ENCODE measurements at places on chromosomes 5 and 9.

DNA sequence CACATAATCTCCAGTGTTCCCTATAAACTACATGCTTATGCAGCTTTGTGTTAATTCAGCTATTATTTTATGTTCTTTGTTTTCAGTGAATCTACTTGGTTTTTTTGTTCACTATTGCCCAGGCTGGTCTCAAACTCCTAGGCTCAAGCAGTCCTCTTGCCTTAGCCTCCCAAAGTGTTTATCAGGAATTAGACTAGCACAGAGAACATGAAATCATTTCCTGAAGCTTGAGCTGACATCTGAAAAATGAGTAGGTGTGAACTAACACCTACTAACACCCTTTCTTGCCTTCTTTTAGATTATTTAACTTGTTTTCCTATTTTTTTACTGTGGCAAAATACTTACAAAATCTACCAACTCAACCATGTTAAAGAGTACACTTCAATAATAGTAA, 25.0 kb downstream of the CENPP start:
- no peak for DNase-seq

GRCh38 chr9:110065532-110065931, 142.4 kb downstream of the C9orf152 start:
- no peak for DNase-seq

GRCh38 chr9:110939047-110939446, 99.2 kb downstream of the LPAR1 start:
- DNase-seq, result no peak

DNA sequence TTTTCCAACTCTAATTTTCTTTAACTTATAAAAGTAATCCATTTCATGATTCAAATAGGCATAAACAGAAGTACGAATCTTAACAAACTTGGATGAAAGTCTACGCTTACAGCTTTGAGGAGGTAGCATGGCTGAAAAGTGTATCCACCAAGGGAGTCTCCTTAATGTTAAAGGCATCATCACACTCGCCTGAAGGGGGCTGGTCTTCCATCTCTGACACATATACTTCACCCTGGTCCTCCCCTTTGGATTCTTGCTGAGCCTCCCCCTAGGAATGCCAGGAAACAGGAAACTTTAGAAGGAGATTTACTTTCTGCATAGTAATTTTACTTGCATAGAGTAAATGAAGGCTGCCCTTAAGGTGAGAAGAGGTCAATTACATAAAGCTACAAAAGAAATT, 10.3 kb upstream of the NME5 start:
- DNase-seq, result no peak

- peak; percentile 35 for DNase-seq
These were observed 7.0 kb downstream of the PAM start for GRCh38 chr5:102762095-102762534.

DNA sequence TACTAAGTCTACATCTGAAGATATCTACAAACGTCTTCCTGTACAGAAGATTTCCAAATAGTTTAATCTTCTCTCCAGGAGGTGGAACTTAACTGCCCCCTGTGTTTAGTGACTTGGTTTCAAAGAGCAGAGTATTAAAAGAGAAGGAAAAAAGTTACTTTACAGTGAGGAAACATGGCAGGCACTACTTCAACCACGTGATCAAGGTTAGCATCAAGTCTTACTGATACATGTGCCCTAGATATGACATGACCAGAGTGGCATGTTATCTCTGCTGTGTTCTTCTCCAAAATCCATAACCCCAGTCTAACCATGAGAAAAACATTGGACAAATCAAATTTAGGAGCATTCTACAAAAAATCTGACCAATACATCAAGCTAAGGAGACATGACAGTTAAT, 125.8 kb downstream of the ADAMTS12 start:
- no peak for DNase-seq

DNA sequence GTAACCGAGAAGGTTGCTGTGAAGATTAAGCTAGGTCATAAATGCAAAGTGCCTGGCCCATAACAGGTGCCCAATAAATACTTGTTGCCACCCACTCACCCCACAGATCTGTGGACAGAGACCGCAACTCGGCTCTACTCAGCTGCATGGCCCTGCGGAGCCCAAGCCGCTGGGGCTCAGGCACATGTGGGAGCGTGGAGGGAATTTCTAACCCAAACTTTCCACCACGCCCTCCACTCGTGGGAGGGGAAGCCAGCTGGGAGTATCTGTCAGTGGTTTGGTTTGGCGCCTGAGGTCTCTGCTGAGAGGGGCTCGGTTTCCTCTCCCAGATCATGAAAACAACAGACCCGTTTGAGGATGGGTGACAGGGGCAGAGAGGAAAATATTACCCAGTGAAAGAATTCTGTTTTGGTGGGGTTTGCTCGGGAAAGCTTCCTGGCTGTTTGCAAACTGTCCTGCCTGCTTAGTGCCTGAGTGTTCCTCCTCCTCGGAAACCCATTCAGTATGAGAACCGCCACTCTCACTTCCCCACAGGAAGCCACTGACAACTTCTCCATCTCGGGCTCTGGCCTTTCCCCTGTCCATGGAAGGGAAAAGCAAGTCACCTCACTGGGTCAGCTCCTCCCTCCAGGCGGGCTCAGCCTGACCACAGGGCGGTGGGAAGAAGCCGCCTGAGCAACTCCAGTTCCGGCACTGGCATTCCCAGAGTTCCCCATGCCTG, 60.1 kb downstream of the RGS3 start:
- no peak for DNase-seq

GRCh38 chr9:77892955-77893514, 138.6 kb downstream of the GNAQ start:
- no peak for DNase-seq

DNA sequence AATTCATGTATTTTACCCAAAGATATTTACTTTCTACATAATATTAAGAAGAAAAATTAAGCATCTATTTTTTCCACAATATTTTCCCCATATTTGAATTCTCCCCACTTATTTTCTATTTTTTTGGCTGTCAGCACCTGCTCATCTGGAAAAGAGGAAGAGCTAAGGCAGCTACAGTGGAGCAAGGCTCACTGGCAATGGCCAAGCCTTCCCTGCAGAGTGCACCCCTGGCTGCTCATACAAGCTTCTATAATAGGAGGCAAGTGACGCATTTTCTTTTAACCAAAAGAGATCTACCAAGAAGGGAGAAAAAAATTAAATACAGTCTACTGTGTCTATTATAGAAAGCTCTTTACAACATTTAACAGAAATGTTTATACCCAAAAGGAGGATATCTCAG, 72.5 kb downstream of the AUH start:
- DNase-seq, result no peak

GRCh38 chr9:33452828-33453271, 5.5 kb upstream of the AQP3 start:
- peak; percentile 67 for DNase-seq

- DNase-seq, result no peak
These were observed 74.9 kb downstream of the GTF3C4 start for GRCh38 chr9:132744881-132745755.

GRCh38 chr5:3041001-3041400, 289.5 kb upstream of the IRX2 start:
- no peak for DNase-seq

DNA sequence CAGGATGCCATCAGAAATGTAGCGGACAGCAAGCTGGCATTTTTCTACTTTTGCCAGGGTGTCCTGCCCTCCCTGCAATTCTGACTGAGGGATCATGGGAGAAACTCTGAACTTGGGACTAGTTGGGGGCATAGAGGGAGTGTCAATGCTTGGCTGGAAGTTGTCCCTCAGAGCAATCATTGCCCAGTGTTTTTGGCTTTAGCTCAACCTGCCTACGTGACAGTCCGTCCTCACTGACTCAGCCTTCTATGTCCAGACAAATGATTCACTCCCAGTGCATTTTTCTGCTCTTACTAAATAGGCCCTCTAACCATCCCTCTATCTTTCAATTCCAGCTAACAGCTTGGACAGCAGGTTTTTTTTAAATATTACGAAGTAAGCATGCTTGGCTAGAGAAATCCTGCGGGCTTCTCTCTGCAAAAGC, 627.4 kb downstream of the TLR4 start:
- DNase-seq, result peak; percentile 98

DNA sequence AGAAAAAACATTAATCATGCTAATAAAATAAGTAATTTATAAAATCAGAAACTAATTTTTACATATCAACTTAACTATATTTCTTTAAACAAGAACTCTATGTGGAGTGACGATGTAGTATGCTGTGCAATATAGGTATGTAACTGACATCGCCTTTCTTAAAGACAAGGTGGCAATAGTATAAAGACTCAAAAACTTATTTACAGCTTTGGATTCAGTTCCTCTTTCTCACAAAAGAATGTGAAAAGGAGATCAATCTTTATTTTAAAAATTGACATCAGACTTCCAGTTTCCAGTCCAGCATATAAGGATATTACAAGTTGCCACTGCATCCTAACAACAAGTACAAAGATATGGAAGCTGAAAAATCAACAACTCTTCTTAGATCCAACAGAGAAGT, 260.3 kb downstream of the TRIM36 start:
- no peak for DNase-seq

- no peak for DNase-seq
These were observed 165.7 kb downstream of the NDUFS4 start for GRCh38 chr5:53726121-53726520.

DNA sequence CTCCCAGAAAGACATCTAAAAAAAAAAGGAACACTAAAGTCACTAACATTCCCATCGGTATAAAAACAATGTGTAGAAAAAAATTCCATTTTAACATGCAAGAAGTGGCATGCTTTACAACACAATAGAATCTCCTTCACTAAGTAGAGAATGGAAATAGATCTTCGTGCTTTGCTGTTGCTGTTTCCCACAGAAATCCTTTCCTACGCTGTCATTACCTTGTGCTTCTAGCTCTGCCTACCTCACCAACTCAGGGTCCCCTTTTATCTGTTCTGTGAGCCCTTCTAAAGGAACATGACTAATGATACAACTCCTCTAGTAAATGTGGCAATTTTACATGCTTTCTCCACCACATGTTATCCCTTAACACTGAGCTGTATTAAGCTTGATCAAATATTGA, 202.9 kb downstream of the MCTP1 start:
- DNase-seq, result no peak

DNA sequence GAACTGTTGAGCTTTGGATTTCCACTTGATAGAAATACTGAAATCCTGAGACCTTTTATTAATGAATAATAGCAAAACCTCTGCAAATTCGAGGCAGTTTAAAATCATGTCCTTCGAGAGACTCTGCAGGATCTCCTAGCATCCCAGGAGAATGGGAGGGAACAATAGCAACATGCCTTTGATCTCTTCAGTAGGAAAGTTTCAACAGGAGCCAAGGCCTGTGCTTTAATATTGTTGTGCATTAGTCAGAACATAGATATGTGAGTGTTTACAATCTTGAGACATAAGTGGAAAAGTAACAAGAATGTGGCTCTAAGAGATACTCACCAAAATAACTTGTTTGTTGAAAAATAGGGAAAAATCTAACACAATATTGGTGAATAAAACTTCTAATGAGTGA, 83.3 kb upstream of the LHFPL2 start:
- DNase-seq, result no peak

DNA sequence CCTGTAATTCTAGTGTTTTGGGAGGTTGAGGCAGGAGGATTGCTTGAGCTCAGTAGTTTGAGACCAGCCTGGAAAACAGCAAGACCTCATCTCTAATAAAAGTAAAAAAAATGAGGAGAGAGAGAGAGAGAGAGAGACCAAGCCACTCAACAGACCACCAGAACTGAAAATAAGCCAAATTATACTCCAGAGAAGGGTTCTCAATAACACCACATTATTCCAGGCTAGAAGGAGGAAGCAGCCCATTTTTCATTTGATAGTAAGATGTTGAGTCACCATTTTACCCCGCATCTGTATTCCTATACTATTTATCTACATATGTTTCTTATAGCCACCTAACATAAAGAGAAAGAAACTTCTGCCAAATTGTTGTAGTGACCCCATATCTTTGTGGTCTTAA, 134.8 kb downstream of the PCSK5 start:
- no peak for DNase-seq

- peak; percentile 53 for DNase-seq
These were observed 30.9 kb upstream of the SLC46A2 start for GRCh38 chr9:112921549-112921948.

GRCh38 chr9:98978231-98978681, 34.5 kb downstream of the COL15A1 start:
- no peak for DNase-seq

DNA sequence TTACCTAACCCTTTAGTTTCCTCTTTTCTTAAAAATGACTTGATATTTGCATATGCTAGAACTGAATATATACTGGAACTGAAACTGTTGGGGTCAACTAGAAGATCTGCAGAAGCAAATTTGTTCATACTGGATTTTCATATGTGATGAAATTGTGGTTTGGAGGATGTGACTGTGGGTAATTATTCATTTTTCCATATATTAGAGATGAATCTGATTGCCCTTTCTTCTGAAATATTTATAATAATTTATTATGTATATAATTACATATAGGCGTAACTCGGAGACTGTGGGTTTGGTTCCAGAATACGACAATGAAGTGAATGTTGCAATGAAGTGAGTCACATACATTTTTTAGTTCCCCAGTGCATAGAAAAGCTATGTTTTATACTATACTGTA, 149.1 kb downstream of the ATP10B start:
- DNase-seq, result no peak

- no peak for DNase-seq
These were observed 154.3 kb downstream of the KDM4C start for GRCh38 chr9:6911901-6912638.

- DNase-seq, result peak; percentile 45
These were observed 136.7 kb downstream of the MAN2A1 start for GRCh38 chr5:109826426-109826825.

DNA sequence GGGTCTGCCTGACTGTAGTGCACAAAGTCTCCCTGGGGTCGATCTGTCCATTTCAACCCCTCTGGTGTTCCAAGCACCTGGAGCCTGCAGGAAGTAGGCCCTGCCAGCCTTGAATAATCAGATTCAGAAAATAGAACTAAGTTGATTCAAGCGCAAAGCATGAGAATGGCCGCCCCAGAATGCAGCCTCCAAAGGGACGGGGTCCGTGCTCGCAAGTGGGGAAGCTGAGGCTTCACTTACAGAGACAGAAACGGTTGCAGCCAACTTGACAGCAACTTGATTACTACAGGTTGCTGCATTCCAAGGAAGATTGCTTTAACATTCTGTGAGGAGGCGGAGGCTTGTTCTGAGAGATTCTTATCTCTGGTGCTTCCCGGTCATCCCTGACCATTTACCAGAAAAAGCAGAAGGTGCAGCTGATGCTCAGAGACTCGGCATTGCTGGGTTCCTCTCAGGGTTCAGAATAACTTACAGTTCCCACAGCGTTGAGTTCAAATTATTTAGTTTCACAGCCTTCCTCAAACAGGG, 14.9 kb upstream of the LRRC14B start:
- no peak for DNase-seq

- DNase-seq, result no peak
These were observed 10.6 kb downstream of the ACSL6 start for GRCh38 chr5:132000677-132001453.

DNA sequence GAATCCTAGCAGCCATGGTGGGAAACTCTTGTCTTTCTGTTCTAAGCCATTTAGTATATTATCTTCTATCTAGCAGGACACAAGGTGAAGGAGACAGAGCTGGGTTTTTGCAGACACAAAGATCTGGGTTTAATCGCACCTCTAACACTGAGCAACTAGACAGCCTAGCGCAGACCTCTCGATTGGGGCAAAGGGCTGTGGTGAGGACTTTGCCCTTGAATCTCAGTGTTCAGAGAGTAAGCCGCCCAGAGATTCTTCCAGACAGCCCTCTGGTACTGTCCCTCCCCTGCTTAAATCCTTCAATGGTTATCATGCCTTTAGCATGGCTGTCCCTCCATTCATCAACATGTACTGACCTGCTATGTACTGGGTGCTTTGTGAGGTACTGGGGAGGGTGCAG, 128.1 kb downstream of the CRB2 start:
- DNase-seq, result no peak

- DNase-seq, result no peak
These were observed 89.5 kb upstream of the TTC23L start for GRCh38 chr5:34749431-34749873.

- peak; percentile 7 for DNase-seq
These were observed 150.9 kb upstream of the LHFPL2 start for GRCh38 chr5:78799266-78800017.
